ENCODE measurements at places on chromosomes 3 and 15.

- DNase-seq: no peak
These were observed 1.2 kb upstream of the SHISA5 start for GRCh38 chr3:48505146-48505545.

GRCh38 chr3:14658978-14659377, 7.4 kb downstream of the CCDC174 start:
- DNase-seq: no peak

GRCh38 chr3:23383875-23384274, 180.7 kb downstream of the UBE2E2 start:
- no peak for DNase-seq

GRCh38 chr3:144663456-144664436, 692.1 kb downstream of the DIPK2A start:
- no peak for DNase-seq

- no peak for DNase-seq
These were observed 327.2 kb upstream of the CDIN1 start for GRCh38 chr15:36252146-36252711.

GRCh38 chr3:28860307-28860706, 420.6 kb upstream of the RBMS3 start:
- DNase-seq: no peak

GRCh38 chr3:157152930-157153329, 7.0 kb downstream of the CCNL1 start:
- DNase-seq: no peak

- DNase-seq: no peak
These were observed 307.8 kb upstream of the PROK2 start for GRCh38 chr3:72092778-72093177.

DNA sequence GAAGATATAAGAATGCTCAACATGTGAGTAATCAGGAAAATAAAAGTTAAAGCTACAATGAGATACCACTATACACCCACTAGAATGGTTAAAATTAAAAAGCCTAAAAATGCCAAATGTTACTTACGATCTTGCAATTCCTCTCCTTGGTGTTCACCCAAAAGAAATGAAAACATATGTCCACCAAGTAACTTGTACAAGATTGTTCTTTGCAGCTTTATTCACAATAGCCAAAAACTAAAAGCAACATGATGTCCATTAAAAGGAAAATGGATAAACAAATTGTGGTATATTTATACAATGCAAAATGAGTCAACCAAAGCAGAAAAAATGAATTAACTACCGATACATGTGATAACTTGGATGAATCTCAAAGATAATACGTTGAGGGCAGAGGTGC, 301.6 kb upstream of the THBS1 start:
- no peak for DNase-seq

- DNase-seq: no peak
These were observed 1077.0 kb downstream of the ROBO2 start for GRCh38 chr3:78116874-78117273.

DNA sequence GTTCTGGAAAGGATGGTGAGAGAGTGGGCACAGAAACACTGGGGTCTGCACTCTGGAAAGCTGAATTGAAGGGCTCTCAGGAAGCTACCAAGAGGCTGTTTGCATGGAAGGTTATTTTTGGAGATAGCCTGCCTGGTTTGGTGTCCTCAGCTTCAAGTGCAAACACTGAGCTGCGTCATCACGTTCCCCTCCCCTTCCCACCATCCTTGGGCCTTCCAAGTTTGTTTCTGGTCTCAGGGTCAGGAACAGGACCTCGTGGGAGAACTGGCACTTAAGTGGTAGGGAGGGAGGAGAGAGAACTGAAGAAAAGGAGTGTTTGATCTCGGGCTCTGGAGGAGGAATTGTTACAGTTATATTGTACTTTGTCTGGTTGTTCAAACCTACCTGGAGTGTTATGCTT, 10.6 kb downstream of the ST6GAL1 start:
- no peak for DNase-seq

- DNase-seq: no peak
These were observed 169.5 kb downstream of the ATP10A start for GRCh38 chr15:25693321-25694238.

GRCh38 chr3:38836561-38836960, 20.5 kb upstream of the SCN10A start:
- DNase-seq: no peak

DNA sequence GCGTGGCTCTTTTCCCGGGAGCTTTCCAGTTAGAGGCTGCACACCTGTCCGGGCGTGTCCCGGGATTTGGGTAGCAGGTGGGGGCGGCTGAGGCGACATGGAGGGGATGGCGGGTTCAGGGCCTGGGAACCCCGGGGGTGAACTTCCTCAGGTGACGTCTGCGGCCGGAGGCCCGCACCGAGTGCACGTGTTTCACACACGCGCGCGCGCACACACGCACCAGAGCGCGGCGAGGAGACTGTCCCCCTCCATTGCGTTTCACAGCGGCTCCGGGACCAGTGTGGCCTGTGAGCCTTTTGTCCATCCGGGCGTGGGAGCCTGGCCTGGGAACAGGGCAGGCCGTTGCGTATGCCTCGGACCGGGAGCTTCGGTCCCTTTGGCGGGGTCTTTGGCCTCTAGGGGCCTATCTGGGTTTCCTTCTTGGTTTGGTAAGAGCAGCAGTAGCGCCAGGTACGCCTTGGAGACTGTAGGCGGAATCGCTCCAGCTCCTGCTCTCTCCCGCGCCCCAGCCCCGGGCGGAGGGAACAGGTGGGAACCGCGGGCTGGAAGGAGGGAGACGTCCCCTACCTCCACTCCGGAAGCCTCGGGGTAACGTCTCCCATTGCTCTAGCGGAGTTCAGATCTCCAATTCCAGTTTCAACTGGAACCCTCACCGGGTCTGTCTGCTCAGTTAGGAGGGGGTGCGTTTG, 220.0 kb downstream of the MEIS2 start:
- DNase-seq: no peak

DNA sequence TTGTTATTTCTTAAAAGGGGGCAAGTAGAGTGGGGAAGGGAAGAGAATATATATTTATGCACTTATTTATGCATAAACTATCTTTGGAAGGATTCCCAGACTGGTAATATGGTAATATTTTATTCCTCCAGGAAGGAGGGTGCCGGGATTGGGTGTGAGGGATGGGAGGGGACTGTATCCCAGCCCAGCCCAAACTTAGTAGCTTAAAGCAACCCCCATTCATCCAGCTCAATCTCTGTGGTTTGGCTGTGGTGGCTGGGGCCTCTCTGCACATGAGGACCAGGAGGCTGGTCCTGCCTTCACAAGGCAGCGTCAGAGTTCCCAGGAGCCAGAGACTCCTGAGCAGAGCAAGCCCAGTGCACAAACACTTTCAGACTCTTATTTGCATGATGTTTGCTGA, 48.4 kb downstream of the CCNL1 start:
- no peak for DNase-seq

GRCh38 chr3:32698506-32698905, 13.5 kb downstream of the CNOT10 start:
- no peak for DNase-seq

All from stimulated activated CD8-positive, alpha-beta memory T cell treated with anti-CD3 and anti-CD28 coated beads, Interleukin-7, amount 100 ng/mL, for 1 hour (primary cell).